Stimulated activated CD4-positive, alpha-beta T cell treated with anti-CD3 and anti-CD28 coated beads, Interleukin-12 subunit alpha, Interleukin-12 subunit beta, amount 100 ng/mL, for 4 hours (primary cell): ENCODE measurements at places on chromosomes 11 and 22.

GRCh38 chr22:45265535-45265934 lies 19.2 kb upstream of the UPK3A start:
- DNase-seq: no peak

GRCh38 chr11:27388001-27388400 lies 25.0 kb upstream of the CCDC34 start:
- DNase-seq: no peak

DNA sequence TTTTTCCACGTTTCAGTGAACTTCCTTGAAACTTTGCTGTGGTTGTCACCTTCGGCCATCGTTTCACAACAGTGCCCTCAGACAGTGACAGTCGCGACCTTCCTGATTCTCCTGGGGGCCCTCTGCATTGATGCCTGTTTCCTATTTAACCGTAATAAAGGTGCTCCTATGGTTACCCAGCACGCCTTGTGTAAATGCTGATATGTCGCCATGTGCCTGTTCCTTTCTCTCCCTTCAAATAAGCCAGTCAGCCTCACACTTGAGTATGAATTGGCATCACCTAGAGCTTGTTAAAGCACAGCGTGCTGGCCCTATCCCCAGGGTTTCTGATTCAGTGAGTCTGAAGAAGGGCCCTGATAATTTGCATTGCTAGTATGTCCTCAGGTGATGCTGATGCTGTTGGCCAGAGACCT lies 104.8 kb downstream of the MICAL2 start:
- DNase-seq: no peak

DNA sequence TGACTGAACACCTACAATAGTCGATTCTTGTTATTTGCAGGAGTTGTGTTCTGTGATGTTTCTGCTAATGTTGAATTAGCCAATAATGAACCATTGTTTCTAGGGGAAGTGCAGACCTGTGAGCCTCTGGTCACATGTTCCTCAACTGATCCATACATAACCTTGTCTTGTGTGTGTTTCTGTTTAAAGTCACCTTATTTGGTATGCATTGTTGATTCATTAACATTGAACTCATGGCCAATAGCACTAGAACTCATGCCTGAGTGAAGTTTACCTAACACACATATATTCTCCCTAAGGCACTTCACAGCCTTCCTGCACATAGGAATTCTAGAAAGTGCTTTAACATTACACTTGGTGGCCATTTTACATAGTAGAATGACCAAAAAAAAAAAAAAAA lies 271.8 kb upstream of the PLET1 start:
- DNase-seq: no peak

- no peak for DNase-seq
These were observed 100.6 kb upstream of the TENM4 start for GRCh38 chr11:79541466-79541865.

DNA sequence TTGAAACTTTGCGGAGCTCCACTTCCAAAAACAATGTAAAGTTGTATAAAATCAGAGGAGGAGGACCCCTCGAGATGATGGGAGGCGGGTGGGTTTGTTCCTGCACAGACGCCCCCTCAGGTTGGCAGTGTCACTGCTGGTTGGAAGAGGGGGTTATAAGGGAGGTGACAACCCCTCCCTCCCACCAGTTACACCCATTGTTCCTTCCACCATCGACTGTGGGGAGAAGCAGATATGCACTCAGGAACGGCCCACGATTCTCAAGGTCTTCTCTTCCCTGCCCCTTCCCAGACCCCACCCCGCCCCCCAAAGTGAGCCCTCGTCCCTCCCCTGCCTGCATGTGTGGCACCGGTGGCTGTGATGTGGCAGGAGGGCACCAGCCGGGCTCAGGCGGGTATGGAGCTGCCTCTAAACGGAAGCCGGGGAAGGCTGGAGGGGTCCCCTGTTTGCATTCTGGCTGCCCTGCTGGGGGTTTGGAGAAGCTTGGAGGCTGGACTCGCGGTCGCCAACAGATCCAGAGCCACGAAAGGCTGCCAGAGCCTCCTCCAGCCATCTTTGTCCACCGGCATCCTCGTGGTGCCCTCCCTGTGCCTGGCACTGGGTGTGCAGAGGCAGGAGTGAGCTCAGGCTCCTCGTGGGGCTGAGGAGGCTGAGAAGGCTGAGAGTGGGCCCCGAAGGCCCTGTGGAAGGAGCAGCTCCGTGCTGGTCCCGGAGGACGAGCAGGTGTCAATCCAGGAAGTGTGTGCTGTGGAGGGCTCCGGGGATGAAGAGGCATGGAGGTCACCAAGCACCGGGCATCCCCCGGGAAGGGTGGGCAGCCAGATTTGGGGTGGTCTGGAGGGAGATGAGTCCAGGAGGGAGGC lies 778 bp downstream of the KDELR3 start:
- no peak for DNase-seq

DNA sequence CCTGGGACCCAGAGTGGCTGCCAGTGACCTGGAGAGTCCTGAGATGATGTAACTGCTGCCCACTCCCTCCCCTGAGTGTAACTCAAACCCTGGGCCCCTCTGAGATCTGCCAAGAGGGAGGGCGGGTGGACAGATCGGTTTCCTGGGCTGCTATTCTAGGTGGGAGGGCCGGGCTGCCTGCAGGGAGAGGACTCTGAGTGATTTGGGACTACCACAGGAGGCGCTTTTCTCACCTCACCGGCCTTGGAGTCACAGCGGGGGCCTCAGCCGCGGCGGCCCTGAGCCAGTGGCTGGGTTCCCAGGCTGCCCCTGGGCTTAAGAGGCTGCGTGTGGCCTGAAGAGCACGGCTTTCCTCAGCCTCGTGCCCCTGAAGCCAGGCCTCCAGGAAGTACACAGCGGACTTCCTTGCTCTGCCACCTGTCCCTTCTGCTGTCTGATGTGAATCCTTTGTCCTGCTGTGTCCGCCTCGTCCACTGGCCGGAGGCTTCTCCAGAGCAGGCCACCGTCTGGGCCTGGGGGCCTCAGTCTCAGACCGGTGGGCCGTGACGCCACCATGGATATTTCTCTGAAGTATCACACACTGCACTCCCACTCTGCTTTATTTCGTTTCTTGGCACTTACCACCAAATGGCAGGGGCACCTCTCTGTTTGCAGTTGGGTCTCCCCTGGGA lies 11.5 kb downstream of the RELT start:
- DNase-seq: no peak

DNA sequence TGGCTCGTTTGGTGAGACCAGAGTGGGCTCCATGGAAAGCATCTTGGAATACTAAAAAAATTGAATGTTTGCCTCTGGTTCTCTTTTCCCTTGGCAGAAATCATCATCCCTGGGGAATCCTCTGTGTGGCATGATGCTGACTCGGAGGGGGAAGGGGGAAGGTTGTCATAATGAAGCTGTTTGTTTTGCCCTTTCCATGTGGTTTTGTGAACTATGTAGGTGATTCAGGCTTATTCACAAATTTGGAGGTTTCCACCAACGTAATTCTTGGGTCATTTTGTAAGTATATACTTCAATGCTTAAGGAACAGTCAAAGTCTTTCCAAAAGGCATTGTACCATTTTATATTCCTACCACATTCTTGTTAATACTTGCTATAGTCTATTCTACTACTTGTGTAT lies 754.0 kb upstream of the FAT3 start:
- DNase-seq: no peak

DNA sequence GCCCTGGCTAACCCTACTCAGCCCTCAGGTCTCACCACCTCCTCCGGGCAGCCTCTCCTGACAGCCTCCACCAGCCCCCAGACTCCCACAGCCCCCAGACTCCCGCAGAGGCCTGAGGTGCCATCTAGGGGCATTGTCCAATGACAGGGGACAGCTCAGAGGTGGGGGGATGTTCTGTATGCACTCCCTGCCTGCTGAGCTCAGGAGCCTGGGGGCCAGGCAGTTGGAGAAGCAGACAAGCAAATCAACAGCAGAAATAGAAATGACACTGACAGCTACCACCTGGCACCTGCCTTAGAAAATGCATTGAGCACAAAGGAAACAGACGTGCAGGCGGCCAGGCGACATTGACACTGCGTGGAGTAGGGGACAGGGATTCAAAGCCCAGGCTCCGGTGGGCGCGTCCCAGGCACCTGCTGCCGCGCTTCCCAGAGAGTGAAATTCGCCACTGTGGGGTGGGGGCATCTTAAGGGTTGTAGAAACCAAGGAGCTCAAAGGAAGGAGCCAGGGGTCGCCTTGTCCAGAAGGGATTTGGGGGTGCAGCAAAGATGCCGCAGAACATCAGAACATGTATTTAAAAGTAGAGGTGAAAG lies 22.5 kb upstream of the WNT7B start:
- no peak for DNase-seq

GRCh38 chr22:22728382-22728781 lies 84.0 kb downstream of the GGTLC2 start:
- DNase-seq: no peak

DNA sequence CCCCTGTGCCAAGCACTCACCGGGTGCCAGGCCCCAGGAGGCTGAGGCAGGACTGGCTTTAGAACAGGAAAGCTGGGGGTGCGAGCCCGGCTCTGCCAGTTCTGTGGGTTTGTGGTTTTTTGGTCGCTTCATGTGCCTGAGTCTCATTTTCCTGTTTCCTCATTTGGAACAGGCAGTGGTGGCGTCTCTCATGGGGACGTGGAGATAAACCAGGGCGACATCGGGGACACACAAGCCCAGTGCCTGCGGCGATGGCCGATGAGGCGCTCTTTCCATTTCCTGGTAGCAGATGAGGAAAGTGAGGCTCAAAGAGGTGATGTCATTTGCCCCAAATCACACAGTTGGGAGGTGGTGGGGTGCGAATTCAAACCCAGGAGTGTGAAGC lies 20.8 kb upstream of the CHKA start:
- DNase-seq: peak; percentile 34

DNA sequence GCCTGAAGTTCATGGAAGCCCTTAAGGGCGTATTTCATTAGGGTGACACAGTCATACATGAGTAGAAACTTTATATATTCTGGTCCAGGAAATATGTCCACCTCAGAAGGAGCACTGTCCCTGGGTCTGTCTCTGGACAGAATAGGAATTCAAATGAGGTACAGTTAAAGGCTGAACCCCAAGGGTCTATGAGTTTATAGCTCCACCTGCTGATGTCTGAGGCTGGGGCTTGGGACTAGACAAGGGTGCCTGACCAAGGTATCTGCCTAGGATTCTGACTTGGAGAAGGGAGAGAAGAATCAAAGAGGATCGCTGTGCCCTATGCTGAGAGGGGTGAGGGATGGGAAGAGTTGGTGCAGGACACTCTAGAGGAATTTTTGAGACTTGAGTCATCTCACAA lies 14.9 kb downstream of the HEPHL1 start:
- no peak for DNase-seq

DNA sequence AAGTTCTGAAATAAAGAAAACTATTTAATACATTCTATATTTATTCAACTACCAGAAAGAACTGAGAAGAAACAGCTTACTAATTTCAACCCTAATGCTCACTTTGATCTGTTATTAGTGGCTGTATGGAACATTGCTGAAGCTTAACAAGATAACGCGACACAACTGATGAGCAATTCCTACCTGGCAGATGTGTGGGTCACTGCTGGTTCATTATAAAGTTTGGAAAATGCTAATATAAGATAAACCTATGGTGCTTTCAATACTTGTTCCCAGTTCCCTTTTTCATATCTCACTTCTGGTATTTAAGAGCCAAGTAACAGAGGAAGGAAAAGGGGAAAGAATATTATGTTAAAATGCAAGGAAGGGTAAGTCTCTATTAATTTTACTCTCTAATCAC lies 10.5 kb downstream of the CTSC start:
- DNase-seq: no peak

DNA sequence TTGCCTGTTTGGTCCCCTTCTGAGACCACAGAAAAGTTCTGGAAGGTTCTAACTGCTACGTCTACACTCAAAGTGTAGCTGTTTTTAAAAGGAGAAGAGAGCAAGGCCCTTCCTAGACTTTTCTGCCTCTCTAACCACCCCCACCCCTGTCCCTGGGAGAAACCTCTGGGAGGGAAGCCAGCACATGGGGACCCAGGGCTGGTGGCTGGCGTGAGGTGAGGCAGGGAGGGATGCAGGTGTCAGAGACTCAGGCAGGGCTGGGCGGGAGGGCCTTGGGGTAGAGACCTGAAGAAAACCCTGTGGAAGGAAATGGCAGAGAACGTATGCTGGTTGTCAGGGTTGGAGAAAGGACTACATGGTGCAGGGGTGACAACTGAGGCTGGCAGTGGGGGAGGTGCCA lies 26.7 kb downstream of the ARRB1 start:
- no peak for DNase-seq

GRCh38 chr11:12642806-12643428 lies 31.3 kb upstream of the TEAD1 start:
- no peak for DNase-seq

DNA sequence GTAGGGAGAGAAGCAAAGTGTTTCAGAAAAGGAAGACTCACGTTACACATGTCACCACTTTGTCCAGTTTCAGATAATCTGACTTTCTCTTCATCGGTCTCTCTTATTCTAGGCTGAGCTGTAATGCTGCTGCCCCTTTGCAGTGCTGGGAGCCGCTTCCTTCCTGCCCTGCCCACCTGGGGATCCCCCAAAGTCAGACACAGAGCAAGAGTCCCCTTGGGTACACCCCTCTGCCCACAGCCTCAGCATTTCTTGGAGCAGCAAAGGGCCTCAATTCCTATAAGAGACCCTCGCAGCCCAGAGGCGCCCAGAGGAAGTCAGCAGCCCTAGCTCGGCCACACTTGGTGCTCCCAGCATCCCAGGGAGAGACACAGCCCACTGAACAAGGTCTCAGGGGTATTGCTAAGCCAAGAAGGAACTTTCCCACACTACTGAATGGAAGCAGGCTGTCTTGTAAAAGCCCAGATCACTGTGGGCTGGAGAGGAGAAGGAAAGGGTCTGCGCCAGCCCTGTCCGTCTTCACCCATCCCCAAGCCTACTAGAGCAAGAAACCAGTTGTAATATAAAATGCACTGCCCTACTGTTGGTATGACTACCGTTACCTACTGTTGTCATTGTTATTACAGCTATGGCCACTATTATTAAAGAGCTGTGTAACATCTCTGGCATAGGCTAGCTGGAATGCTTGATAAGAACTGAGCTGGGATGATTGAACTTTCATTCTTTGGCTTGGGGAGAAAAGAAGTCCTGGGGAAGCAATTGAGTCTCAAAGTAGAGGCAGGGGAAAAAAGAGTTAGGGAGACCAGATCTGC lies 31.2 kb upstream of the SMIM35 start:
- DNase-seq: no peak

DNA sequence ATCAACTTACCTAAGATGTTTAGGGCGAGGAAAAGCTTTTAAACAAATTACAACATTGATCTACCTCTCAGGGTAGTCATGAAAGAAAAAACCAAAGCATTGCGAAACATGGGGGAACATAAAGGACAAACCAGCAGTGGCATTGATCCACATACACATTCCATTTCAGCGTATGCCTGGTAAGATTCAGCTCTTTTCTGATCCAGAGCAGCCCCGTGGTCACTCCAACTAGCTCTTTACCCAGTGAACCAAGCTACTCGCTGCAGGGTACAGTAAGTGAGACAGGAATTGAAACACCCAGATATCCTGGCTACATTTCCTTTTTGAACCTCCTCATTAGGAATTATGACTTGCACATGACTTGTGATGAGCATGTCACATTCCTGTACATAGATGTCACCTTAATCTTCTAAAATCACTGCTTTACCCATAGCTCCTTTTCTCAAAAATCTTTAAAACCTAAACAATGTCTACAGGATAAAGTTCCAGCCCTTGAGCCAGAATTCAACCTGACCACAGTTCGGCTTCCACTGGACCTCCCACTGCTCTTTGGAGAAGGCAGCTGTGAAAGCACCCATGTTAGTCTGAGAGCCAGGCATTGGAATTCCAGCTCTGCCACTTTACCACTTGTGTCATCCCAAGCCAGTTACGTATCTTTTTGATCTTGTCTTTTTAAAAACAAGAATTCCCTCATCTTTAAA lies 42.9 kb upstream of the AKIP1 start:
- no peak for DNase-seq

- no peak for DNase-seq
These were observed 18.6 kb upstream of the FGF3 start for GRCh38 chr11:69837791-69838190.
